ENCODE measurements at places on chromosomes 1 and 21.
A peak's percentile ranks its signal among the peaks of the same experiment; 100 is the strongest.

GRCh38 chr1:203026031-203026665 lies at the start of gene PPFIA4:
TSS of gene PPFIA4 (plus strand) at chr1:203026491. CDS start at chr1:203039009, 12,518 bp downstream.
- peak; percentile 92 for ATAC-seq

DNA sequence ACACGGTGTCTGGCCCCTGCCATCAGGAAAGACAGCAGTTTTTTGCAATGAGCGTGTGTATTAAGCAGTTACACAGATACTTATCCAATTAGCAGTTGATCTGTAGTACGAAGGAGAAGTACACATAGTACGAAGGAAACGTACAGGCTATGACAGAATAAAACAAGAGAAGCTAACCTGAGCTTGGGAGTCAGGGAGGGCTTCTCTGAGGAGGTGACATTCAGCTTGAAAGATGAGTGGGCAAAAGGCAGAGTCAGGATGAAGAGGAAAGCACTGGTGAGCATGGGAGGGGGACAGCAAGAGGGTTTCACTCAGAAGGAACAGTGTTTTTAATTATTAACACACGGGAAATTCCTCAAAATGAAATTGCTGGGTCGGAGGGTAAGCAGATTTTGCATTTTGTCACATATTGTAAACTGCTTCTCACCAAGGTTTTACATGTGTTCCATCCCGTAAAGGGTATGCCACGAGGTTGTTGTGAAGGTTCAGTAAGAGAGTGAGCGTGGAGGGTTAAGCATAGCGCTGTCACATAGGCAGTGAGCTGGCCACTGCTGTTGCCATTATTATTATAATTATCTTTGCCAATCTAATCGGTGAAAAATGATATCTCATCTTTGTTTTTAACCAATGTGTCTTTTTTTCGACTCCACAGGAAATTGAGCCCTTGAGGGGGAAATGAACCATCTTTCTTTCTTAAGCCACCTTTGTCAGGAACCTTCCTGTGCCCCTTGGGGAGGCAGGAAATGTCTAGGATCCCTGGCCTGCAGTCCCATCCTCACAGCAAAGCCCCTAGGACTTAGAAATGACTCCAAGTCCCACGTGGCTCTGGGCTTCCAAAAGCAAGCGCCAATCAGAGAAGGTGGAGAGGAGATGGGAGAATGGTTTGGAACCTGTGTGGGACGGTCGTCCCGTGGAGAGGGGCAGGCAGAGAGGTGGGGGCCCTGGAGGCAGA lies 47.3 kb upstream of the POU3F1 start:
- no peak for ATAC-seq

- ATAC-seq: no peak
Measured at GRCh38 chr21:29819675-29820326, 120.0 kb downstream of the GRIK1 start.

- no peak for ATAC-seq
Measured at GRCh38 chr1:32178380-32179192, 889 bp upstream of the TXLNA start.

GRCh38 chr1:205335692-205336091 lies 14.1 kb upstream of the NUAK2 start:
- ATAC-seq: peak; percentile 78

- ATAC-seq: peak; percentile 52
Measured at GRCh38 chr21:15222707-15223106, 157.9 kb upstream of the NRIP1 start.

DNA sequence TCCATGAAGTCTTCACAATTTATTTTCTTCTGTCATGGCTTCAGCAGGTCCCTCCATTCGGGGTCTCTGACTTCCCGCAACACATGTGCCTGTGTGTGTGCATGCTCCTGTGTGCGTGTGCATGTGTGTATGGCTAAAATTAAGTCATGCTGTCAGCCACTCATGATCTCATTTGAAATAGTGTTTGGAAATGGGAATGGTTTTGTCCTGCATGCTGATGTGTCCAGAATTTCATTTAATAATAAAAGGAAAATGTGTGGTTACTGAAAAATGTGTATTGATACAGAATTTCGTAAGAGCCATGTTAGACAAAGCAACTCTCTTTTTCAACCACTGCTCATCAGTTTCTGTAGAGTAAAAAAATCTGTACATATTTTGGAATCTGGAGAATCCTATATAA lies 123.8 kb upstream of the PRDX6 start:
- no peak for ATAC-seq

GRCh38 chr1:204493145-204493983 lies 1.2 kb downstream of the PIK3C2B start:
- no peak for ATAC-seq

GRCh38 chr1:94468708-94469107 lies 50.5 kb downstream of the ABCD3 start:
- ATAC-seq: no peak

- no peak for ATAC-seq
Measured at GRCh38 chr1:89606227-89606980, 26.5 kb upstream of the LRRC8C start.

- ATAC-seq: no peak
Measured at GRCh38 chr1:225348400-225348799, 79.4 kb downstream of the LBR start.

DNA sequence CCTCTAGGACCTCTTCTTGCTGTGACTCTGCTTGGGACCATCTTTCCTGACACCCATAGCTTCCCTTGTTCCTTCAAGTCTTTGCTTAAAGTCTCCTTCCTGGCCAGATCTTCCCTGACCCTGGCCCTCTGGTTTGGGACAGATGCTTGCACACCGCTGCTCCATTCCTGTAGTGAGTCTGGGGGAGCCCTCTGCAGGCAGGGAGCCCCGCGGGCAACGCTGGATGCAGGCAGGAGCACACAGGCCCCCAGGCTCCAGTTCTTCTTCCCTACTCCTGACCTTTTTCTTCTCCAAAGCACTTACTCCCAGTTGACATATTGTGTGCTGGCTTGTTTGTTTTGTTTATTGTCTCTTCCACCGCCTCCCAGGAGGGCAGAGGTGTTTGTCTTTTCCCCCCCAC lies 413.4 kb downstream of the CAMTA1 start:
- no peak for ATAC-seq

DNA sequence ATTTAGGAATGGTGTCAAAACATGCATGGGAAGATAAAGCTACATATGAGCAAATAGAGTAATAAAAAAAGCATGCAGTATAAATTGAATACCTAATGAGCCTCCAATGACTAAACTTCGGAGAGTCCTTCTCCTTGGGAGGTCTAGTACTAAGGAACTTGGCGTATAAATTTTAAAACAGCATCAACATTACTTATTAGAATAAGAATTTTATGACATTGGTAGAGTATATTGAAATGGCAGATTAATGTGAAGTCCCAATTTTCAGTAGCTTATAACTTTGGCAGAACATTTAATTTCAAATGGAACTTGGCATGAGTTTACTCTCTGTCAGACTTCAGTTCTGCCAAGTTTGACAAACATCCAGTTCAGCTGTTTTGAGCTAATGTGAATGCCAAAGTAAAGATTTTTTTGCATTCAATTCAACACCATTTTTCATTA lies 104.7 kb upstream of the RGS18 start:
- no peak for ATAC-seq

DNA sequence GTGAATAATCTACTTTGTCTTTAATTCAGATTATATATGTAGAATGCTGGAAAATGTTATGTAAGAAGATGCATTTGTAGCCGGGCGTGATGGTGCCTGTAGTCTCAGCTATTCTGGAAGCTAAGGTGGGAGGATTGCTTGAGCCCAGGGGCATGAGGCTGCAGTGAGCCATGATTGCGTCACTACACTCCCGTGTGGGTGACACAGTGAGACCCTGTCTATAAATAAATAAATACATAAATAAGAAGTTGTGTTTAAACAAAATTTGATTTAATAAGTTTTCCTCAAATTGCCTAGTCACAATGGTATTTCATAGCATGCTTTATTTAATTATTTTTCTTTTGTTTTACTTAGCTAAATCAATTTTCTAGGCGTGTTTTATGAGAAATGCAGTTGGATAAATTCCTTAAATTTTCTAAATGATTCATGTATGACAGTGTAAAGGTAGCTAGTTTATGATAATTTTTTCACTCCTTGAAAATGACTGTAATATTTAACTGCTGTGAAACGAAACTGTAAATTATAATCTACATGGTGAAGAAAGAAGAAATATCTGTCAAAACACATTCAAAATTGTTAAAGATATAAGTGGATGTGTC lies 232.6 kb downstream of the SRGAP2C start:
- ATAC-seq: no peak

DNA sequence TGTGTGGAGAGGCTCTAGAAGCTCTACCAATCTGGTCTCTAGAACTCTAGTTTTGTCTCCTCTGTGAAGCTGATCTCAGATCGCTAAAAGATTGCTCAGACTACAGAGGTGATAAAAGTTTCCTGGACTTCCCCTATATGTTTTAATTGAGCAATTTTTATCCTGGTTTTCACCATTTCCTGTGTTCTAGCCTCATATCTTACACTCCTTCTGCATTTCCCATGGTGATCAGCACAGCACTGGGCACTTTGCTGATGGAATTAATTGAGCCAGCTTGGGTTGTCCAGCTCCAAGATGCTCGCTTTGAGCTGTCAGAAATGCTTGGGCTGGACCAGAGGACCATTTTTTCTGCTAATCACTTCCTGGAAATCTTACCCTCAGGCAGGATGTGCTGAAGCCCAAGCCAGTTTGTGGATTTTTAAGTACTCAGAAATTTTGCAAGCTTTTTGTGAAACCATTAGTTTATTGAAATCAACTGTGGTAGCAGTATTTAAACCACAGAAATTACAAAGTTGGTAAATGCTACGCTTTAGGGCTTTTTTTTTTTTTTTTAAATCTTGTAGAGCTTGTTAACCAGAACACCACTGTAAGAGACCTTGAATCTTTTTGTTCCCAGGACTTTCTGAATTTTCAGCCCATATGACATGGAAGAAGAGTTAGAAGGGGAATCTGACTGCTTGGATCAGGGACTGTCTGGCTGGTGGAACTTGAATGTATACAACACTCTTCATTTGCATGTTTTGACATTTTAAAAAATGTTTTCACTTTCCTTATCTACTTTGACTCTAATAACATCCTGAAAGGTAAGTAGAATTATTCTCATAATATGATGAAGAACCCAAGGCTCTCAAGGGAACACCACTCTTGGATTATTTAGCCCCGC lies 28.4 kb downstream of the CD48 start:
- ATAC-seq: peak; percentile 53

GRCh38 chr21:22691658-22692057 lies 1693.4 kb downstream of the NCAM2 start:
- ATAC-seq: no peak

DNA sequence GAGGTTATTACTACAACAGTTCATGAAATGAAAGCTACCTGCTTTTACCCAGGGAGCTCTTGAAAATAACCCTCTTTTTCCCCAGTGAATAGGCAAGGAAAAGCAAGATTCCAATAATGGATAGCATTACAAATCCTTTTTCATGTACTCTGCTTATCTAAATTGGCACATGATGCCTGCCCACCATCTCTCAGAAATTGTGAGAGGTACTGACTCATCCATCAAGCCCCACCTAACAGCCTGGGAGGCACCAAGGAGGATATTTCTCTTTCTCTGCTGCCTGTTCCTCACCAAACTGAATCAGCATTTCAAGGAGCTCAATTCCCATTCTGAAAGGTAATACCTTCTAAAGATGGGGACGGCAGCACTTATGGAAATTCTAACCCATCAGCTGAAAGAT lies 34.4 kb downstream of the PALMD start:
- ATAC-seq: no peak

DNA sequence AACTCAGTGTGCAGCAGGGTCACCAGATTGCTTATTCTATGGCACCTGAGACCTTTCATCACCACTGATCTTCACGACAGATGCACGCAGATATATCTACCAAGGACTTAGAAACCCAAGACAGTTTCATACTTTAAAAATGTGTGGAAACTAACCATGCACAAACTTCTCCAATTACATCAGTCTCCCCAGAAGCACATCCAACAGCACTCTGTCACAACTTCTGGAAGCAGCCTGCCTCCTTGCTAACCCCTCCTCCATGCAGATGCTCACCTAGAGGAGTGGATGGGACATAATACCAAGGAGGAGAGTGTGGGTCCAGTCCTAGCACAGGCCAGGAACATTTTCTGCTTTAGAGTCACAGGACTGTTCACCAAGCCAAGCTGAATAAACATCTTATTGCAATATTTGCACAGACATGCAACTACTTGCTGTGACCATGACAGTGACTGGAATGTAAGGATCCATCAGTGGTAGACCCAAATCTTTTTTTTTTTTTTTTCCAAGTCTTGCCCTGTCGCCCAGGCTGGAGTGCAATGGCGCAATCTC lies 69.4 kb downstream of the HIVEP3 start:
- no peak for ATAC-seq

GRCh38 chr21:41766883-41767605 lies at the start of gene RIPK4:
TSS of gene RIPK4 (minus strand) at chr21:41767052. CDS start at chr21:41767041, 11 bp downstream.
- no peak for ATAC-seq

DNA sequence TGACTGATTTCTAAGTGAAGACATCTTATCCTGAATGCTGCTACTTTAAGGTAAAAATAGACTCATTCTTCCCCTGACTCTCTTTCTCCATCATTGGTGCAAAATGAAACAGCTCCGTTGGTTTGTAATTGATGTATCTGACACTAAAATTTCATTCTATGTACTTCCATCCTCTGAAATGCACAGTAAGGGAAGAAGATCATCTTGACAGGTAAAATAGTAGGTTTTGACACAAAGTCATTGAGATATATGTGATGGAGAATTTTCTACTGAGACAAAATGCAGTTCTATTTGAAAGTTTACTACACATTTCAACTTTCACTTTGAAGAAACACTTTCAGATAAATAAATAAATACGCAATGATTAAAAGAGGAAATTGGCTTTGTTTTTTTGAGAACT lies 348.9 kb downstream of the SMYD3 start:
- no peak for ATAC-seq

DNA sequence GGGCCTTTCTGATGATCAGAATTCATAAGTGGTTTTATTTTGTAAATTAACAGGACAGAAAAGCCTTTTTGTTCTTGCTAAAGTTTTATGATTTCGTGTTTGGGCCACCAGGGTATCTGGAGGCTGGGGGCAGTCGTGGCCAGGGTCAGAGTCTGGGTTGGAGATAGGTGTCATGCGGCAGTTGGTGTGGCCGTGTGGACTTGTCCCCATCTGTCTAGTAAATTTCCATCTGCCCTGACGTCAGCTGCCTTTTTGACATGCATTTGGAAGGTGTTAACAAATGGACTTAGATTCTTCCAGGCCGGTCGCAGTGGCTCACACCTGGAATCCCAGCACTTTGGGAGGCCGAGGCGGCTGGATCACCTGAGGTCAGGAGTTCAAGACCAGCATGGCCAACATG lies 56.8 kb downstream of the SKI start:
- no peak for ATAC-seq
